Activated naive CD8-positive, alpha-beta T cell treated with anti-CD3 and anti-CD28 coated beads, Interleukin-2, amount 50 U/mL, for 16 hours (primary cell): ENCODE measurements at places on chromosomes 6 and 20.

DNA sequence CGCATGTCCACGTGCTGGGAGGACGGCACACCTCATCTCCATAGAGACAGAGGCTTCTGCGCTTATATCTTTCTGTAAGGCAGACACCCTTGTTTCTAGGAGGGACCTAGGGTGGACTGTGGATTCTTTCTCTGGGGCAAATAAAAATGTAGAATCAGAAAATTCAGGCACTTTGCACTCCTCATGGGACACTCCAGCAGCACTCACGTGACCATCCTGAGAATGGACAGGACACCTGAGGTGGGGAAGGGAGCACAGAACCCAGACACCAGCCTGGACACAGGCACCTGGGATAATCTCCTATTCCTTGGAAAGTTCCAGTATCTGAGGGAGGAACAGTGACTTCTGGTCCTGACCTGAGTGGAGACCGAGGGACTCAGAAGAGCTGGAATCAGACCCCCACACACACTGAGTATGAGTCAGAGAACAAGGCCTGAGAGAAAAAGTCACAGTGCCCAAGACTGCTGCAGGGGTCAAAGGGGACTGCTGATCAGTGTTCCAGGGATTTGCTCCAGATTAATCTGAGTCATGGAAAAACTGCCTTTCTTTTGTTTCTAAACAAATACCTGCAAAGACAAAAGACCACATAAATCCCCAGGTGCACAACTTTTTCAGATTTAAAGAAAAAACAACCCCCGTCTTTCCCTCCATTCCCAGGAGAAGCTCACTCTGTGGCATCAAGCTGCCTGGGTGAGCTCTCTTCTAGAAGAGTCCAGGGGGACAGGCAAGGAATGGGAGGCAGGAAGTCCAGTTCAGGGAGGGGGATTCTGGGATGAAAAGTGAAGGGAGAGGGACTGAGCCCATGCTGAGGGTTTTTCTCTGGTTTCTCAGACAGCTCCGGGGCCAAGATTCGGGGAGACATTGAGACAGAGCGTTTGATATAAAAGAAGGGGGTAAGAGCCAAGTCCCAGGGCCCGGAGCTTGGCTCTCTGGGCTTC is 35.6 kb upstream of the MICB start:
- DNase-seq: no peak

GRCh38 chr6:12472601-12473038 is 182.5 kb downstream of the EDN1 start:
- no peak for DNase-seq

DNA sequence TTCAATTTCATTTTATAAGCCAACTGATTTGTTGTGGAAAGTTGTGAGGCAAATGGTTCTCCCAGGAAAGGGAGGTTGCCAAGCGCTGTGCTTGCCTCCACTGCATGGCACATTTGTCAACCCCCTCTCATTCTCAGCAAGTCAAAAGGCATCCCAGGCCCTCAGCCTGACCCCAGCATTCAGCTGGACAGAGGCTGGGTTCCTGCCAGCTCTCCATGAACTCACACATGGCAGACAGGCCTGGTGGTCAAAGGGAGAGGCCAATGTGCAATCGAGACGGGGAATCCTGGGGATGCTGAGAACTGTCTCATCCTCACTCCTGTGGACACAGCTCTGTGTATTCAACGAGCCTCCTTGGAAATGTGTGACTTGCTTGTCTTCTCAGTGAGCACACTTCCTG is 106.0 kb upstream of the CDH4 start:
- DNase-seq: no peak

- DNase-seq: no peak
Measured at GRCh38 chr6:38078671-38079070, 259.1 kb downstream of the ZFAND3 start.

- no peak for DNase-seq
Measured at GRCh38 chr6:130841128-130841728, 14.0 kb downstream of the SMLR1 start.

GRCh38 chr6:130679684-130680083 is 147.5 kb upstream of the SMLR1 start:
- no peak for DNase-seq

DNA sequence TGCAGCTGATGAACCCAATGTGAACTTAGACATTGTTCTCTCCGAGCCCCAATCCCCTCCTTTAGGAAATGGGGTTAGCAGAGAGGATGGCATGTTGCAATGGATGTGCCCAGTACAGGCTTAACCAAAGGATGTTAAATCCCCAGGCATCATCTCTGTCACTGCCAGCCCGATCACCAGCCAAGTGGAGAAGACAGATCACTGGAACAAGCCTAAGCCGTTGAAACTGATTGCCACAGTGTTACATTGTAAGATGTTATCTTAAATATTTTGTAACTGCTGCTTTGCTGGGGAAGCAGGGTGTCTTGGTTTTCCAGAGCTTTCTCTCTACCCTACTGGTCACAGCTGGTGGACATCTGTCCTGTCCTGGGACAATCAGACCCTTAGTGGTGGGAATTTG is 783.4 kb upstream of the CHD6 start:
- no peak for DNase-seq

DNA sequence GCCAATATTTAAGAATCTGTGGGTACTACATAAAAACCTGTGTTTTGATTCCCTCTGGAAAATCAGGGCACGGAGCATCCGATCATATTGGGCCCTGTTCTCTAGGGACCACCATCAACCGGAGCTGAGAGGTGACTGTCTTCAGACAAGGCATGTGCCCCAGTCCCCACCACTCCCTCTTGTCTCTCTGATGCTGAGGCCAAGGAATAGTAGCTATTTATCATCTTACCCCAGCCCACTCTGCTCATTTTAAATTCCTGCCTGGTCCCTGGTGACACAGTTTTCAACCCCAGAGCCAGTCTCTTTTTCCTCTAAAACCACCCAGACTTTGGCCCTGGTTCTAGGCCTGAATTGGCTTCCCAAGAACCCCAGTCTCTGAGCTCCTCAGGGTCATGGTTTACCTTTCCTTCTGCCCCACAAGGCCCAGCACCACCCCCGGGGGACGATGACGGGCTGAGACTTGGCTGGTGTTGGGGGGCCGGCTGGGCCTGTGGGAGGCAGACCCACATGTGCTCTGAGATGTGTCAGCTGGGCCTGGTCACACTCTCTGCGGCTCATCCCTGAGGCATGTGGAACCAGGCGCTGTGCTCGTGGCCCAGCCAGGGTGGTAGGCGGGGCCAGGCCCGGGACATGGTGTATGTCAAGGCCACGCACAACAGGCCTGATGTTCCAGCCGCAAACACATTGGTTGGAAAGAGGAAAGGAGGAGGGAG is 114.4 kb downstream of the CEBPB start:
- DNase-seq: no peak

GRCh38 chr6:22284666-22285065 is 12.2 kb downstream of the PRL start:
- DNase-seq: no peak

- no peak for DNase-seq
Measured at GRCh38 chr20:23436681-23437080, 2.8 kb upstream of the CSTL1 start.

DNA sequence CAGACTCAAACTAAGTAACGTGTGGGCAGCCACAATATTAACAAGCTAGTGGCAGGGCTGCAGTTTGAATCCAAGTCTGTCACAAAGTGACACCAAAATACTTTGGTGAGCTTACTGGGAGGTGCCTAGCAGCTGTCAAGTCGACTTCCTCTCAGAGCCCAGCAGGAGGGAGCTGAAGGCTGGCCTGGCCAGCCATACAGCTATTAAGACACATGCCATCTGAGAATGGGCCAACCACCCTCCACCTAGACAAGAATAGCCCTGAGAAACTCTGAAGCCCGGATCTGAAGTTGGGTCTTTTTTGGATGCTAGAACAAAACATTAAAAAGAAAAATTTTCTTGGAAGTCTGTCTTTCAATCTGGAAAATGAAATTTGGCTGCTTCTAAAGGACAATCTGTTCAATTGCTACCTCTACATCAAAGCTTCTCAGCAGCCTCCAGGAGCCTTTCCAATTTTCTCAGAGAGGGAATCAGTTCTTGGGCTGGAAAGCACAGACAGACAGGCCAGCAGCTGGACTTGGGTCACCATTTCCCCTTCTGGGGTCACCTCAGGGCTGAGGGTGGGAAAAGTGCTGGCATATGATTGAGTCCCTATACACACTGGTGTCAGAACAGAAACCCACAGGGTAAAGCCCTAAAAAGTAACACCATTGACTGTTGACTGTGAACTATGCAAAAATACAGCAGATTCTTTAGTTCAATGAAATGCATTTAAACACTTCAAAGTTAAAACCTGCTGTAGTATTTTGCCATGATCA is 42.9 kb downstream of the UQCC1 start:
- no peak for DNase-seq

DNA sequence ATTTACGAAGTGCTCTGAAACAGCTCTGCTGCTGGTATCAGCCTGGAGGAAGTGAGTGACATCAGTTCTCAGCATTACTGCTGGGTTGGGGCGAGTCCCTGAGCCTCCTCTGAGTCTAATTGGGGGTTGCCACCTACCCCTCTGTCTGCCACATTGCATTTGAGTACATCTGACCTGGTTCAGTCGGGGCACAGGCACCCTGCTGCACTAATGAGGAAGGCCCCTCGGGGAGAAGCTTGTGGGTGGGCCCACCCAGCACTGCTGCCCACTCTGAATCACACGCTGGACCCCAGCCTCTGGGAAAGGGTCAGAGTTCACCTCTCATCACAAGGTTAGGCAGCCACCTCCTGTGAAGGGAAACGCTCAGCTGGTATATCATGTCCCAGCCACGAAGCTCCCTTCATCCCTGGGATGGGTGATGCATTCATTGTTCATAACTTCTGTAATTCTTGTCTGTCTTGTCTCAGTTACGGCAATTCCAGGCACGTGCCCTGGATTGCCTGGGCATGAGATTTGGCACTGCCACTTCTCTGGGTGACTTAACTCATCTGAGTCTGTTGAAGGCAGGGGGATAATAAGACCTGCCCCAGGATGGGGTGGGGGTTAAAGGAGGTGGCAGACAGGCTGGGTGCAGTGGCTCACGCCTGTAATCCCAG is 13.3 kb downstream of the DNMT3B start:
- DNase-seq: no peak

DNA sequence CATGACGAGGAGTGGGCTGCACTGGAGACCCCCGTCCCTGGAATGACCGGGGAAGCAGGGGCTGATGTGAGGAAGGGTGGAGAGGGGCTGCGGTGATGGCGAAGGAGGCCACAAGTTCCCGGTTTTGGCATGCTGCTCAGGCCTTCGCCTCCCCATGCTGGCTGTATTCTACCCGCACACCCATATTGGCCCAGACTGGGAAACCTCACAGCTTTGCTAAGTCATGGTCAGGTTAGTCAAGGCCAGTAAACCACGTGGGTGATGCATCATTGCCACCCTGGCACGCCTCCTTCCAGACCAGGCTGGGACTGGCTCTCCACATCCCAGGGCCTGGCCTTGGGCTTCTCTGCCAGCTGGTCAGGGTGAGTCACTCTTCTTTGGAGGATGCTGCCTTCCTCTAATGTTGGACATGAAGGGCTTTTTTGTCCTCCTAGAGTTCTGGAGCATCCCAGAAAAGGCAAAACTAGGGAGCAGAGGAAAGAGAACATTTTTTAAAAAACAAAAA is 53.8 kb downstream of the PCNA start:
- no peak for DNase-seq

DNA sequence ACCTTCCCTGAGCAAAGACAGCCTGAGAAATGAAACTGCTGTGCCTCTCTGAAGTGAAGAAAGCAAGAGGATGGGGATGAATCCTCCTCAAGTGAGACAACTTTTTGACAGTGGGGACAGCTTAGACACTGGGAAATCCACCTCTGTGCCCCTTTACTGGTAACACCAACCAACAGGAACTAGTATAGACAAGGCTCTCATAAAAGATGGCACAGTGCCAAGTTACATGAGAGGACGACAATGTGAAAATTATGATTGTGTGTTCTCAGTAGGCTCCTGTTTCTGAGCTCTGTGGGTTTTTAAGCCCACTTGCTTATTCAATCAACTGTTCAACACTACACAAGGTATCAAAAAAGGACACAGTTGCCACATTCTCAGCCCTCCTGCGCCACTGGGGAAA is 41.6 kb upstream of the LYRM2 start:
- no peak for DNase-seq

GRCh38 chr6:127381384-127381783 is 38.0 kb upstream of the ECHDC1 start:
- no peak for DNase-seq

- no peak for DNase-seq
Measured at GRCh38 chr6:39075807-39076622, 27.4 kb downstream of the GLP1R start.

DNA sequence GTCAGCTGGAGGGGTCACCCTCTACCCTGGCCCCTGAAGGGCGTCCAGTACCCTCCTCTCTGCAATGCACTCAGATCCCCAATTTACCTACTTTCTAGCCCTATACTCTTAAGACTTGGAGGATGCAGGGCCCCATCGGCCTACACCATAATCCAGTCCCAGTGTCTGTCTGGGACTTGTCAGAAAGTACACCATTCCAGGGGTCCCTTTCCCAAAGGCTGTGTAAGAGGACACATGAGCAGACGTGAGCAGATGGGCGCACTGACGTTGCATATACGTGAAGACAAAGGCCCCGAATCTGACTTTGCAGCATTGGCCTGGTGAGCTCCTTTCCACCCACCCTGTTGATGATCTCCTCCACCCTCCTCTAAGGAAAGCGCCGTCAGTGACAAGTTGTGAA is 20.9 kb upstream of the SMOC2 start:
- no peak for DNase-seq

- DNase-seq: no peak
Measured at GRCh38 chr6:20931093-20931492, 396.8 kb downstream of the CDKAL1 start.

- DNase-seq: no peak
Measured at GRCh38 chr6:35776364-35777215, at the start of gene CLPSL2. TSS of gene CLPSL2 (plus strand) at chr6:35776598. CDS start at chr6:35776619, 21 bp downstream.

DNA sequence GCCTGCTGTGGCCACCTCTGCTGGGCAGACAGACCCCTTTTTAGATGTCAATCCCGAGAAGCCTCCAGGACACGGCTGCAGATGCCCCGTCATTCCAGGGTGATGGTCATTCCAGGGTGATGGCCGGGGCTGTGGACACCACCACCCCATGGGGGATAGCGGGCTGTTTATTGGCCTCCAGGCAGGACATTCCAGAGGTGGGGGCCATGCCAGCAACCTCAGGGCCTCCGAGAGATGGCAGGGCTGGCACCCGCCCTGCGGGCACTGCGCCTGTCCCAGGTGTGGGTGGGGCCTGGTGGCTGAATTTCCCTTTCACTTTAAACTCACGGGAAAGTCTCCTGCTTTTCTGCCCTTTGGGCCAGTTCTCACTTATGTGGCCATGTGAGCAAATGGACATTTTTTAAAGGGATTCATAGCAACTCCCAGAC is 14.5 kb downstream of the COL9A3 start:
- DNase-seq: no peak

DNA sequence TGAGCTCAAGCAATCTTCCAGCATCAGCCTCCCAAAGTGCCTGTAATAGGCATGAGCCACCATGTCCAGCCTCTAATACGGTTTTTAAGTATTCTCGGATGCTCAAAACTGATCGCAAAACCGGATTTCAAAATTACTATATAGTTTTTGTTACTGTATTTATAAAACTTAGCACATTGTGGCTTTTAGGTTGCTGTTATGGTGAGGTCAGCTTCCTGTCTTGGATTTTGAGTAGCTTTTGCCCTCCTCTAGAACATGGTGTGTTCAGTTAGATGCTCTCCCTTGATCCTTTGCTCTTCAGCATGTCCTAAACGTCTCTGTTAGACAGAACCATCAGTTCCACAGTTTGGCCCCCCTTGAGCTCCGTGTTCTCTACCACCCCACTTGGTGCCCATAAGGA is 96.2 kb downstream of the RPP40 start:
- no peak for DNase-seq
